HFFc6 (cell line): ENCODE measurements at places on chromosomes 6 and 20.

- DNase-seq: peak; percentile 28
Measured at GRCh38 chr6:15874821-15875220, 212.0 kb upstream of the DTNBP1 start.

DNA sequence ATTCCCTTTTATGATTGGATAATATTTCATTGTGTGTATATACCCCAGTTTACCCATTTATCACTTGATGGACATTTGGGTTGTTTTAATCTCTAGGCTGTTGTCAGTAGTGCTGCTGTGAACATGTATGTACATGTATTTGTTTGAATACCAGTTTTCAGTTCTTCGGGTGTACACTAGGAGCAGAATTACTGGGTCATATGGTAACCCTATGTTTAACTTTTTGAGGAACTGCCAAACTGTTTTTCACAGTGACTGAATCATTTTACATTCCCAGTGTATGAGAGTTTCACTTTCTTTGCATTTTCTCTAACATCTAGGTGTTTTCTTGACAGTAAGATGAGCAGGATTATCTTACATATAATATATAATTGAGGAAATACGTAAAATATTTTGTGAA, 44.7 kb upstream of the ADIG start:
- DNase-seq: peak; percentile 78

DNA sequence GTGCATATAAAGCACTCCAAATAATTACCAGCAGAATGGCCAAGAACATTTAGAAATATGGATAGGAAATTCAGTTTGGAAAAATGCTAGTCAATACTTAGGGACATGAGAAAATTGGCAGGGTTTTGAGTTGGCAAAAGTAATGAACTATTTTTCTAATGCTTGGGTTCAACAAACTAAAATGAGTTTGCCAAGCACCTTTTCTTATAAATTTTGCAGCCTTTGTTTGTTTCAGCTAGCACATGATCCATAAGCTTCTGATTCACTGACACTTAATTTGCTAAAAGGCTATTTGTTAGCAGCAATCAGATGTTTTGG, 324.8 kb downstream of the QKI start:
- DNase-seq: no peak

GRCh38 chr6:145587334-145587733, 148.0 kb downstream of the EPM2A start:
- no peak for DNase-seq

DNA sequence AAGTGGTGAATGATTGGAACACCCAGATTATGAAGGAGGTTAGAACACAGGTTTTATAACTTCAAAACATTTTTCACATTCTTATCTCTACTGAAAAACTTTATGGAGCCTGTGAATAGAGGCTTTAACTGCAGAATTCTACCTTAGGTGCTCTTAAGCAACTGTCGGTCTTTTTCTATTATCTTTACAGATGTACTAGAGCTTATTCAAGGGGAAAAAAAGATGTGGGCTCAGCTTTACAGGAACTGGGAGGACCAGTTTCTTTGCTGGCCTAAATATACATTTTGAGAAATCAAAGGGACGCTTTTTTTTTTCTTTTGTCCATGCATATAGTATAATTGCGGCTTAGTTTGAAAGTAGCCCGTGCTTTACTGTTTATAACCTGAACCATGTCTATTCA, 58.9 kb downstream of the UST start:
- no peak for DNase-seq

DNA sequence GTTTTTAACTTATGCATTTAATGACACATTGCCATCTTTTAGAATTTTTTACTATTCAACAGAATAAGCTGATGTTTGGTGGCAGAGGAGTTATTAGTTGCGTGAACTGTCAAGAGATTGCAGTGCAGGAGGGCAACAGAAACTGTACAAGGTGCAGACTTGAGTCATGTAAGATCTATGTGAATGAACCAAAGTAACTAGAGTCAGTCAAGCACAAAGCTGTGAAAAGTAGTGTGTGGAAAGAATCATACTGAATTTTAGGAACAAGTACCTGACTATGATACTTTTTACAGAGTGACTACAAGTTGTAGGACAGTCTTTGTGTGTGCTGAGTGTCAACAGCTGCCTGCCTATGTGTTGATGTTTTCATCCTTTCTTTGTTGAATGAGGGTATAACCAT, 2.7 kb upstream of the C6orf163 start:
- DNase-seq: no peak

DNA sequence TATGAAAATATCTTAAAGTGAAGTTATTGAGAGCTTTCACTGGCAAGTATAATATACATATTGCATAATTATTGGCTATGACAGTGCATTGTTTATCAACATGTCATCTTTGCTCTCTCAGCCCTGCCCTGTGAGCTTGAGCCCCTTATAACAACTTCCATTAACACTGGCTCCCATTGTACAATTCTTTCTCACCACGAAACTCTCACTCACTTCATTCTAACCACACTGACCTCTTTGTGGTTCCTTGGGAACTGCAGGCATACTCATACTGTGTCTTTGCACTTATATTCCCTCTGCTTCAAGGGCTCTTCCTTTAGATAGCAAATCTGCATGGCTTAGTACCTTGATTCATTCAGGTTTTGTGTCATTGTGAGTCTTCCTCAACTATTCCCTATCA, 411.8 kb downstream of the CDKAL1 start:
- peak; percentile 4 for DNase-seq

- no peak for DNase-seq
Measured at GRCh38 chr6:169589293-169589692, 112.5 kb downstream of the WDR27 start.

DNA sequence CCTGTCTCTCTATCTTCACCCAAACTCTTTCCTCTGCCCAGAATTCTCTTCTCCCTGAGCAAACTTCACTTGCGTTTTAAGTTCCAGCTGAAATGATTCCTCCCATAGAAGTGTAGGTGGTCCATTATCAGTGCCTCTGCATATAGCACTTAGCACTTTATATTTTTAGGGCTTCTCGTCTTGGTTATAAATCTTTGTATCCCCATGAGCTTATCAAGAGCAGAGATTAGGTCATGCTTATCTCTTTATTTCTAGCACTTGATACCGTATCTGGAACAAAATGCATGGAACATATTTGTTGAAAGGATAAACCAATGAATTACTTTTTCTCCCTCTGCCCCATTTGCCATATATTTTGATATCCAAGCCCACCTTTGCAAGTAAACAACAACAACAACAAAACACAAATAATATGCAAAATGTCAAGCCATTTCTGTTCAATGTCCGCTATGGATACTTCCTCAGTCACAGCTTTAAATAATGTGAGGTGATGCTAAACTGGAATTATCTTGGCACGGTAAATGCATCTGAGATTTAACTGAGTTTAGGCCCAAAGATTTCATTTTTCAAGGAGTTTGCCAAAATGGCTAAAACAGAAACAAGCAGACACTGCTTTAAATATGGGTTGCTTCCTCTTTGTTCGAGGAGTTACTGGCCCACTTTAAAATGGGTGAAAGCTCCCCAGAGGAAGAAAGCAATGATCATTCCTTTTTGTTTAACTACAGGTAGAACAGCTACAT, 106.2 kb upstream of the STMND1 start:
- no peak for DNase-seq

GRCh38 chr20:51029963-51030920, 7.3 kb upstream of the KCNG1 start:
- DNase-seq: no peak

- no peak for DNase-seq
Measured at GRCh38 chr6:90434094-90434493, 137.5 kb upstream of the BACH2 start.

DNA sequence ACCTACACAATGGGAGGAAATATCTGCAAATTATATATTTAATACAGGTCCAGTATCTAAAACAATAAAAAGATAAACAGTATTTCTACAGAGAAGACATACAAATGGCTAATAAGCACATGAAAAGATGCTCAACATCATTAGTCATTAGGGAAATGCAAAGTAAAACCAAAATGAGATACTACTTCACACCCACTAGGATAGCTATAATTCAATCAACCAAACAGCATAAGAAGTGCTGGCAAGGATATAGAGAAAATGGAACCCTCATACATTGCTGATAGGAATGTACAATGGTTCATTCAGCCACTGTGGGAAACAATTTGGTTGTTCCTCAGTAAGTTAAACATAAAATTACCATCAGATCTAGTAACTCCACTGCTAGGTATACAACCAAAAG, 48.7 kb downstream of the NUDT3 start:
- no peak for DNase-seq

DNA sequence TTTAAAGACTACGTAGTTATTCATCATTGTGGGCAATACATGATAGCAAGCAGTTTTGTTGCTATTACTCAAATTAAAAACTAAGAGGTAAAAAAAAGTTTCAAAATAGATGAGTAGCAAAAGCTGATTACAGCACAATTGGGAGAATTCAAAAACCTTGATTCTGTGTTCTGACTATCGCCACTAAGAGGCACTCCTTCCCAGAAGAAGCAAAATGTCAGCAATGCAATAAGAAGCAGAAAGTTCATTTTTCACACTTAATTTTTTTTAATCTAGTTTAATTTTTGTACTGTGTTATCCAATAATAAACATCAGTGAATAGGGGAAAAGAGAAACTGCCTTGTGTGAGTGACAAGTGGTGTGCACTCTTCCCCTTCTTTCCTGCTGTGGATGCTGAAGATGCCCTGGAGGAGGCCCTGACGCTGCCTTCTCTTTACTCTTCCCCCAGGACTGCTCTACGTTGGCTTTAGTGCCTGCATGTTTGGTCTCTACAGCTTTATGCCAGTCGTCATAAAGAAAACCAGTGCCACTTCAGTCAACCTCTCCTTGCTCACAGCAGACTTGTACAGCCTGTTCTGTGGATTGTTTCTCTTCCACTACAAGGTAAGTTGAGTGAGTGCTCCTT, 263.2 kb upstream of the PLN start:
- no peak for DNase-seq

DNA sequence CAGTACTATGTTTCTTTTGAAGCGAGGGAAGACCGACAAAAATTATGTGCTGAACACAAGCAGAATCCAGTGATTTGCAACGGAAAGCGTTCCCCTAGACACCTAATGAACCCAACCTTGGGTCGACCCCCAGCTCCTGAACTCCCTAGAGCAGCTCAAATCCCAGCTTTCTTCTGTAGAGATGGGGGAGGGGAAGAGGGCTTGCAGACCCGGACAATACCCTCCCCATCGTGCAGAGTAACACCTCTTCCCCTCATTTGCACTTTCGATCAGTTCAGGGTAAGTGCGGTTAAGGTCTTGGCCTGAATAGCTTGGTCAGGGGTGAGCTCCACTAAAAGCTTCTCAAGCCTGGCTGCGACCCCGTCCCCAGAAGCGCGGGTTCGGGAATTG, 404 bp downstream of the CEP162 start:
- DNase-seq: no peak

GRCh38 chr6:122360809-122361208, 38.6 kb upstream of the HSF2 start:
- no peak for DNase-seq

DNA sequence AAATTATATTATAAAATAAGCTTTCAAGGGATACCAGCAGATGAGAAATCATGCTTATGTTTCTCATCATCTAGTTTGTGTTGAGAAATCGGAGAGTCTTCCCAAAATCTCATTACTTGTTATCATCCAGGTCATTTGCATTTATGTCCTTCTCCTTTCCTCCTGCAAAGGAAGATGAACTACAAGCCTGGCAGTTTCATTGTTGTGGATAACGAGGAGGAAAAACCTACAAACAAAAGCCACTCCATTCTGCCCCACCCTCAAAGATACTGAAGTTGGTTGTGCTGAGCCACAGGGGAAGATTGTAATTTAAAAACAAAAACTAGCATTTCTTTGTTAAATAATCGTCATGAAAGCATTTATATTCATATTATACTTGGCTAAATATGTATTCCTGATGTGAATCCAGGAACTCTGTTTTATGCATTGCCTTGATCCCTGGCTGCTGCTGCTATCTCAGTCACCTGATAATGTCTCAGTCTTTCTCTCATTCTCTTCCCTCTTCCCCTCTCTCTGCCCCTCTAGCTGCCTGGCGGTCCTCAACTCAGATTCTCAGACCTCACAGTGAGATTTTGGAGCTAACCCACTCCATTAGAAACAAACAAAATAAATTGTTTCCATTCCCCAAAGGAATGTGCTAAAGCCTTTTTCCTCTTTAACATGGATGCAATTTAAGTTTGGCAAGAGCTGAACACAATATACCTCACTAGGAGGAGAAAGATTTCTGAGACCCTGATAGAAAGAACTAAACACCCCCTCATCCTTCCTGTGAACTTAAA, 185.3 kb downstream of the ADAT2 start:
- DNase-seq: no peak

DNA sequence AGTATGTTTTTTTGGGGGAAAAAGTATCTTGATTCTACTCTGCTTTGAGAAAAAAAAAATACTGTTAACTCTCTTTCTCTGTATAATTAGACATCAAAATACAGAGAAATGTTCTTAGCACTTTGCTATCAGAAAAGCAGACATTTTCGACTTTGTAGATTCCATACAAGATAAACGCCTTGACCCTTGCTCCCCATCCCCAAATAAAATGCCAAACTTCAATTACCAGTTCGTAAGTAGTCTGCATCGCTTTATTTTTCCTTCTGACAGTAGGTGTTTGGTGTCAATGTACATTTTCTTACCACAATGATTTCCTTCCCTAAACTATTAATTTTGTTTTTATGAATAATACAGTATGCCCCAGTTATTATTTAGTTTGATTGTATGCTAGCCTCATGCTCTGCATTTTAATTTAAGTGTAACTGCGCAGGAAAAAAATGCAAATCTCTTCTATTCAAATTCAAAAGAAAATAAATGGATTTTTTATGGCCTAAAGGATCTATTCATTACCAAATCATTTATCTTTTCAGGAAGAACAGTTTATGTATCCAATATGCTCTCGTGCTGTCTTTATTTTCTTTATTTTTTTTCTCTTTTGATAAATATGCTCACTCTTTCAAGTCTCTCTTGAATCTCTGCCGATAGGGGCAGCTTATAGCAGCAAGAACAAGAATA, 84.8 kb upstream of the ZNF217 start:
- no peak for DNase-seq

DNA sequence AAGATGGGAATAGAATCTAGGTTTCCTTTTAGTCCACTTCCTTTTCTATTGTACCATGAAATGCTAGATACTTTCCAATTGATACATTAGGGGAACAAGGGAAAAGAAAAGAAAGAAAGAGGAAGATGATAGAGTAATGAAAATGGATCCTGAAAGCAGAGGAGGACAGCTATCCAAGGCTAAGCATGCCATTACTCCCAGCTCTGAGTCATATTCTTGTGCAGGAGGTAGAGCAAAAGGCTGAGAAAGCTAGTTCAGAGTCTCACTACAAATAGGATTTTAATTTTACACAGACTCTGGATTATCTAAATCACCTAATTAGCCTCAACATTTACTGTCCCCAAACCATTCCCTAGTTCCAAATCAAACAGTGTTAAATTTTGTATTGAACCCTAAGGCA, 23.6 kb downstream of the RWDD2A start:
- no peak for DNase-seq

DNA sequence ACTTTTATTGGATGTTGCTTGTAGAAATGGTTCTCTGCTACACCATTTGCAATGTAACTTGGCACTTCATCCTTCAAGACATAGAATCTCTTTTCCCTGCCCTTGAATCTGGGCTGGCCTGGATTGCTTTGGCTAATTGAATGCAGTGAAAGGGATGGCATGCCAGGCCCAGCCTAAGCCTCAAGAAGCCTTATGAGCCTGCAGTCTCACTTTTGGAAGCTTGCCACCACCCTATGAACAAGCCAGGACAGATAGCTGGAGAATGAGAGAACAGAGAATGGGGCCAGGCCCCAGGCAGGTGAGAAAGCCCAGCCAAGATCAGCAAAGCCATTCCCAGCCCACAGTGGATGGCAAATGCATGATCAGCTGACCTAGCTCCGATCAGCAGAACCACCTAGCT, 350.7 kb upstream of the RNF24 start:
- DNase-seq: peak; percentile 17
